EL (cell line): ENCODE measurements at places on chromosomes 13 and 19.
A peak's percentile ranks its signal among the peaks of the same experiment; 100 is the strongest.

- DNase-seq = peak; percentile 48
These were observed 52.0 kb downstream of the TDRD3 start for GRCh38 chr13:60448907-60449510.

DNA sequence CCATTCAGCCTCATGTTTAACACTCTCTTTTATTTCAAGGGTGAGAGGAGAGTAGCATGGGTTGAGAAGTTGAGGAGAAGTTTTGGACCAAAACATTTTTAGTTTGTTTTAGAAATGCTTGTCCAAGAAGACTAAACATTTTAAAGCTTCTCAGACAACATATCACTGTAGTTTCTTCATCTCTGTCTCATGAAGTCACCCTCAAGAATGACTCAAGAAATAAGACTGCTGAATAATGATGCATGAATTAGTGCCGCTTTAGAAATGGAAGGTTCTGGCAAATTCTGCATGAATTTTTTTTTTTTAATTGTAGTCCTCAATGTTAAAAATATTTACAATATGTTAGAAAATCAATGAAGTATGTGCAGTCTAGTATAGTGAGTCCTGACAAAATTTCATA lies 422.7 kb upstream of the ARGLU1 start:
- no peak for DNase-seq

DNA sequence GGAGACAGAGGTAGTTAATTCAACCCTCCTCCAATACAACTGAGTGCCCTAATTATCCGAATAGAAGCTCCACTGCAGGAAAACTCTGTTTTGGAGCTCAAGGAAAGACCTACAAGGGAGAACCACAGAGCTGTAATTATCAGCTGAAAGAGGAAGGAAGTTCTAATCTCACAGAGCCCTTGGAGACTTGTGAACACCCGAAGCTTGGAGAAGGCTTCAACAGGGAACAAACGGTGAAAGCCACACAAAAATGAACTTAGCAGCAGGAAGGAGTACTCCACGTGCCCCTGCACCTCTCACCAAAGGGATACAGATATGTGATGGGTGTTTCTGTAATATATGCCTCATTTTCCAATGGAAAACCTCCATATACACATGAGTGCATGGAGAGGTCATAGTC lies 61.1 kb downstream of the IRS2 start:
- no peak for DNase-seq

DNA sequence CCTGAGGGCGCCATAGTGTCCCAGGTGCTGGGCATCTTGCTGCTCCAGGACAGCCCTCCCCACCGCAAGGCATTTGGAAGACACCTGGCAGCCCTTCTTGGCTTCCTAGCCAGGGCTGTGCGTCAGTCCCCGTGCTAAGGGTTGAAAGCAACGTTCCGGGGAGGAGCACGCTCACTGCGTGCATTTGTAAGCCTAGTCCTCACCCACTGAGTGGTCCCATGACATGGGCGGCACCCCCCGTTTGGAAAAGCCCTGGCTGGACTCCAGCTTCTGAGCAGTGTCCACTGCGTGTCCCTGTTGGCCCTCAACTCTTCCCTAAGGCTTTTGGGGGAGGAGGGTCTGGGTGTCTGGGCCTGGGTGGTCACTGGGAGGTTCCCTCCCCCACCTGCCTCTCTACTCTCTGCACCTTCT lies 76.3 kb upstream of the GPR183 start:
- no peak for DNase-seq

DNA sequence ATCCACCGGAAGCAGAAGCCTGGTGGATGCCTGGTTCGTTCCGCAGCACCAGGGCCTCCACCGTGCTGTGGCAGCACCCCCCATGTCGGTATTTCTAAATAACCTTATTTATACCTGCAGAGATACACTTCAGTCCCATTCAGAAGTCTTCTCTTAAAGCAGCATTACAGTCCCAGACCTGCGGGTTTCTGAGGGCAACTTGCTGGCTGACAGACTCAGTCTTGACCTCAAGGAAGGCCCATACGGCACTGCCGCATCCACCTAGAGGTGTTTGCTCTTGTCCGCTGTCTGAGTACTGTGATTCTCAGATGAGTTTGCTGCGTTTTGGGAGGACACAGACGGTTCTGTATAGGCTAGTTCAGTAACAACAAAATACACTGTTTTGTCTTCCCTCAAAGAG lies 16.9 kb upstream of the TEX29 start:
- DNase-seq = no peak

DNA sequence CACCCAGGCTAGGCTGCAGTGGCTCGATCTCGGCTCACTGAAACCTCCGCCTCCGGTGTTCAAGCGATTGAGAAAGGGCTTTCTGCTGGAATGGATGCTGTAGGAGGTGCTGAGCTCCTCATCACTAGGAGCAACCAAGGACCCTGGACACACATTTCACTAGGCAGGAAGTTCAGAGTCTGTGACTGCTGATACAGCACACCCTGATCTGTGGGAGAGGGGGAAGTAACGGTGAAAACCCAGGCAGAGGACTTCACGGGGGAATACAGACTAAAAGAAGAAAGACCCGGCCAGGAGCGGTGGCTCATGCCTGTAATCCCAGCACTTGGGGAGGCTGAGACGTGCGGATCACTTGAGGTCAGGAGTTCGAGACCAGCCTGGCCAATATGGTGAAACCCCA lies 11.9 kb upstream of the NOTCH3 start:
- DNase-seq = no peak

- DNase-seq = no peak
These were observed 63.5 kb upstream of the ANKRD10 start for GRCh38 chr13:110978390-110978789.

DNA sequence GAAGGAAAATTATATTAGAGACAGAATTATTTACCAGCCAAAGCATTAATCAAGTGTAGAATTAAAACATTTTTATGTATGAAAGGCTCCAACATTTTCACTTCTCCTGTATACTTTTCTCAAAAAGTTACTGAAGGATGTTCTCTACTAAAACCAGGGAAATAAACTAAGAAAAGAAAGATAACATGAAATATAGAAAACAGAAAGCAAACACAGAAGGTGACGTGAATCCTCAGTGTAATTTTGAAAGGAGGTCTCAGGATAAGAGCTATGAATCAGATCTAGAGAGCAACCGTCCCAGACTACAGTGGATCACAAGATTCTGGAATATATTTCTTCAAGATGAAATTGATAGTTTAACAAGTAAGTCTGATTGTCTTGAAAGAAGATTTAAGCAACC lies 144.5 kb downstream of the CYSLTR2 start:
- DNase-seq = no peak

GRCh38 chr13:112067116-112067741 lies at the start of gene SOX1:
Gene SOX1, plus strand, starts transcription at chr13:112067149. Its CDS starts 510 bp downstream, at chr13:112067659.
- DNase-seq = no peak

DNA sequence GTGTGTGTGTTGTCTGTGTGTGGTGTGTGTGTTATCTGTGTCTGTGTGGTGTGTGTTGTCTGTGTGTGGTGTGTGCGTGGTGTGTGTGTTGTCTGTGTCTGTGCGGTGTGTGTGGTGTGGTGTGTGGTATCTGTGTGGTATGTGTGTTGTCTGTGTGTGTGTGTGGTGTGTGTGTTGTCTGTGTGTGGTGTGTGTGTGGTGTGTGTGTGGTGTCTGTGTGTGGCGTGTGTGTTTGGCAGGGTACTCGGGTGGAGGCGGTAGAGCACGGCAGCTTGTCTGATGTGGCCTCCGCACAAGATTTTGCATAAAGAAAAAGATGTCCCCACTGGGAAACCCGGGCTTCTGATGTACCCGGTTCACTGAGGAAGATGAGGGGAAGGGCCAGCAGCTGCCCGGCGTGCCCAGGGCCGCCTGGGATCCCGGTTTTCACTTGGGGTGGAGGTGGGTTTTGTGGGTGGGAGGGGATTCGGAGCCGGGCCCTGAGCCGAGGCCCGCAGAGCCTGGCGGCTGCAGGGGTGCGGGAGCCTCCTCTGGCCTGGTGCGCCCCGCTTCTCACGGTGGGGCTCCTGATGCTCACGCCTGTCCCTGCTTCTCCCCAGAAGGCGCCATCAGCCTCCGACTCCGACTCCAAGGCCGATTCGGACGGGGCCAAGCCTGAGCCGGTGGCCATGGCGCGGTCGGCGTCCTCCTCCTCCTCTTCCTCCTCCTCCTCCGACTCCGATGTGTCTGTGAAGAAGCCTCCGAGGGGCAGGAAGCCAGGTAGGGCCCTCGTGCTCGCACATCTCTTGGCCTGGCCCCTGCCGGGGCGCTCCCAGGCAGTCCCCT lies 21.2 kb downstream of the HDGFL2 start:
- DNase-seq = no peak

DNA sequence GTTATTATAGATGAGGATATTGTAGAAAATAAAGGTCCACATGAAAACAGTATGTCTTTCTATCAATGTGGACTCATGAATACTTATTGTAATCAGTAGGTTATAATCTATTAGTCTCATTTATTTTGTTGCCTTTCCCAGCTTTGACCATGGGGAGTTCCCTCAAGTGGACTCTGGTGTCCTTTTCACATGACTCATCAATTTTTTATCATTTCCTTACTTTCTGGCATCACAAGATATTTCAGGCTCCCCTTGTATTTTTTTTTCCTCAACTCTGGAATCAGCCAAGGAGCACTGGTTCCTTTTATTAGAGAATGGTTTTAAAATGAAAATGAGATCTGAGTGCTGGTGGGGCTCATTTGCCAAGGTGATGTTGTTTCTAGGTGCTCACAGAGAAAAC lies 63.4 kb upstream of the DIAPH3 start:
- no peak for DNase-seq

- DNase-seq = no peak
These were observed 26.3 kb downstream of the DCAF15 start for GRCh38 chr19:13978351-13979243.

GRCh38 chr13:63189712-63190111 lies 1774.1 kb upstream of the PCDH20 start:
- DNase-seq = no peak

GRCh38 chr19:10135551-10136334 lies 16.0 kb upstream of the EIF3G start:
- DNase-seq = no peak

DNA sequence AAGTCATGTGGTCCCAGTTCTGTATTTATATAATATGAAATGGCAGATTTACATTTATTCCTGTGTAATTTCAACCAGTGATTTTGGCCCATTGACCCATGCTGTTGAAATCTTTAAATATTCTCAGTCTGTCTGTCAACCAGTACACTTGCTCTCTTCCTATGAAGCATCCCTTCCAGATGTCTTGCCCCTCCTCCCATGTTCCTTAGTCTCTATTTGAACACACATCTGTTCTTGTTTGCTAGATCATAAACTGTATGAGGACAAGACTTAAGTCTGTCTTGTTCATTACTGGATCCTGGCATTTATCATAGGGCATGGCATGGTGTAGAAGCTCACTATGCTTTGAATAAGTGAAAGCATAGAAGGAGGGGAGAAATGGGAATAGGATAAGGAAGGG lies 34.9 kb downstream of the STARD13 start:
- DNase-seq = no peak

DNA sequence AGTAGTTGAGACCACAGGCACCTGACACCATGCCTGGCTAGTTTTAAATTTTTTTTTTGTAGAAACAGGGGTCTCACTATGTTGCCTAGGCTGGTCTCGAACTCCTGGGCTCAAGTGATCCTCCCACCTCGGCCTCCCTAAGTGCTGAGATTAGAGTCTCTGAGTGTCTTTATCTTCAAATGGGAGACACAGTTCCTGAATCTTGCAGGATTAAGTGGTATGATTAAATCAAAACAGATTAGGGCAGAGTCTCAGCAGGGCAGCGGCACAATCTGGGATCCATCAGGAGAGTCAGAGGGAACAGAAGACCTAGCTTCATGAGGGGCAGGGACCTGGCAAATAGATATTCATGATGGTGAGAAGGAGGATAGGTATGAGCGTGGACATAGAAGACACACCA lies 953 bp downstream of the RLN3 start:
- DNase-seq = no peak

DNA sequence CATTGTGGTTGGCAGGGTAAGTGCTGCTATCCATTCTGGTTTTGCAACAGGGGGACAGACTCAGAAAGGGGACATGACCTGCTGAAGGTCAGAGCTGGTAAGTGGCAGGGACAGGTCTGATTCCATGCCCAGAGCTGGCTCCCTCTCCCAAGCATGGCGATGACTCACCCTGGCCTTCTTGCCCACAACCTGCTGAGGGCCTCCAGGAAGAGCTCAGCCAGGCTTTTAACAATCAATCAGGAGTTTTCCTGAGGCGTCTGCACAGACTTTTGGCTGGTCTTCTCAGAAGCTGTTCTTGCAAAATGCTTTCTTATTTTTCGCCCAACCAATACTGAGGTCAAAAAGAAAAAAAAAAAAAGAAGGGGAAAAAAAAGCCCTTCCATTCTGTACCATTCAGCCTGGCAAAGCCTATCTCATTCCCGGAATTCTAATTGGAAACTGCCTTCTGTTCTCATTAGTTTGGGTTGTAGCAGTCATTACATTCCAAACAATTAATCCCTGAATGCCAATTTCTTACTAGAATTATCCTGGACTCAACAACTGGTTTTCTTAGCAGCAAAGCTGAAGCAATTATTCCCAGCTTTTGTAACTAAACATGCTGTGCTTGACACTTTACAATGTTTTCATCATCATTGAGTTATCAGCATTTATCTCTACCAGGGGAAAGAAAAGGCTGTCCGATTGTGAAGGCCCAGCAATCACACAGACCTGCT lies 17.7 kb downstream of the SIAH3 start:
- DNase-seq = peak; percentile 51

- DNase-seq = no peak
These were observed 465.7 kb downstream of the TBC1D4 start for GRCh38 chr13:75016225-75016624.

DNA sequence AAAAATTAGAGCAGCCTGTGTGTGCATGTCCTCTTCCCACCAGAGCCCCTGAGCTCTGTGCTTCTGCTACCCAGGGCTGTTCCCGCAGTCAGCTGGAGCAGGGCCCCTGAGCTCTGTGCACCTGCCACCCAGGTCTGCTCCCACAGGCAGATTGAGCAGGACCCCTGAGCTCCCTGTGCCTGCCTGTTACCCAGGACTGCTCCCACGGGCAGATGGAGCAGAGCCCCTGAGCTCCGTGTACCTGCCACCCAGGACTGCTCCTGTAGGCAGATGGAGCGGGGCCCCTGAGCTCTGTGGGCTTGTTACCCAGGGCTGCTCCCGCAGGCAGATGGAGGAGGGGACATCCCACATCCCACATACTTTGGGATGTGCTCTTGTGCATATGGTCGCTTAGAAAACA lies 186.8 kb upstream of the SOX1 start:
- DNase-seq = no peak

DNA sequence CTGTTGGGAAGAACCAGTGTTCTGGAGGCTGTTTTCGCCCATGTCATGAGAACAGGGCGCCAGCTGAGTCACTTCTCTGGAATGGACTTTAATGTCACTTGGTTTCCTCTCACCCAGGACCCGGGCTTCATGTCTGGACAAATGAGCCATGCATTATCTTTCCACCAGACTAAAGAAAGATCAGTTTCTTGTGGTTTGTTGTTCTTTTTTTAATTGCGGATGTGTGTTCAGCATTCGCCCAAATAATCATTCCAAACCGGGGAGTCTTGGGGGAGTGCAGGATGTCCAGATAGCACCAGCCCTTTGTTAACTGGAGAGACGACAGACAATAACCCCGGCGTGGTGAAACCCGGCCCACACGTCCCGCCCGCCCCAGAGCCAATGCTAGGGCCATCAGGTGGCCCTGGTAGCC lies 102.5 kb downstream of the COL4A2 start:
- DNase-seq = peak; percentile 92
